Fibroblast of skin of scalp (primary cell): ENCODE measurements at places on chromosomes 13 and 19.

- no peak for DNase-seq
Observed at GRCh38 chr13:34748596-34748995, 193.5 kb upstream of the NBEA start.

GRCh38 chr19:15479391-15480345 lies at the start of gene PGLYRP2:
Gene PGLYRP2, minus strand, starts transcription at chr19:15479501. Its CDS starts 130 bp downstream, at chr19:15479371.
- DNase-seq = no peak

GRCh38 chr19:47195434-47195833 lies 35.6 kb downstream of the BBC3 start:
- DNase-seq = no peak

- DNase-seq = no peak
Observed at GRCh38 chr13:112842931-112843391, 126.1 kb upstream of the MCF2L start.

DNA sequence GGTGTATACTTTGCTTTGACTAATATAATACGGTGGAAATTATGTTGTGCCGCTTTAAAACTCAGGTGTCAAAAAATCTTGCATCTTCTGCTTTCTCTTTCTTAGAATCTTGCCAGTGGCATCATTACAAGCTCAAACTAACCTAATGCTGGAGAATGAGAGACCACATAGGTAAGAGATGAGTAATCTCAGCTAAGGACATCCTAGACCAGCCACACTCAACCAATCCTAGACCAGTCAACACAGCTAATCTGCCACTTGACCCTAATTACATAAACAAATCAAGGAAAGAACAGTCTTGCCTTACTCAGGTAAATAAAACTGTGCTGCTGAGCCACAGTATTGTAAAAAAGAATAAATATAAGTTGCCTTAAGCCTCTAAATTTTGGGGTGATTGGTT lies 1323.9 kb upstream of the SPRY2 start:
- no peak for DNase-seq

DNA sequence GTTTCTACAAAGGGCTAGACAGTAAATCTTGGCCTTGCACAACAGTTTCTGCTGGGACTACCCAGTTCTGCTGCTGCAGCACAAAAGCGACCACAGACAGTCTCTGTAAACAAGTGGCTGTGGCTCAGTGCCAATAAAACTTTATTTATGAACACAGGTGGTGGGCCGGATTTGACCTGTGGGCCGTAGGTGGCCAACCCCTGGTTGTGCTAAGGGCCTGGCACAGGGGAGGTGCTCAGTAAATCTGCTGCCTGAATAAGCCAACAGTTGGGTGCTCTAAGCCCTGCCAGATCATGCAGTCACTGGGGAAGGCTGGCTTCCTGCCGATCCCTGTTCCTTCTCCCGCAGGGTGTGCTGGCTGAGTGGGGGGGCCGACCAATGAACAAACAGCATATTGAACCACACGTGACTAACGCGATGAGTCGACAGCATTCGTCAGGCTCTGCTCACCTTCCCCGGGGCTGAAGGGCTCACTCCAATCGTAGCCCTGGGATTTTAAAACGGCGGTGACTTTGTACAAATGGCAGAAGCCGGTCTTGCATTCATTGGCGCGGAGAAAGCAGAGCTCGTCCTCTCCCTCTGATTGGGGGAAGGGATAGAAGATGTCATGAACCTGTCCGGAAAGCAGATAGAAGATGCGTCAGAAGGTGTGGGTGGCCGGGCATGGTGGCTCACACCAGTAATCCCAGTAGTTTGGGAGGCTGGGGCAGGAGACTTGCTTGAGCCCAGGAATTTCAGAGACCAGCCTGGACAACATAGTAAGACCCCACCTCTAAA lies 24.3 kb upstream of the MYDGF start:
- DNase-seq = peak; percentile 82

- no peak for DNase-seq
Observed at GRCh38 chr13:75558145-75558840, 8.7 kb downstream of the UCHL3 start.
